ENCODE measurements at places on chromosomes 1 and 21. TPM values are rescaled to one million over a fixed set of nuclear protein-coding genes. Genes with fewer than 3 reads are reported as not detected.

DNA sequence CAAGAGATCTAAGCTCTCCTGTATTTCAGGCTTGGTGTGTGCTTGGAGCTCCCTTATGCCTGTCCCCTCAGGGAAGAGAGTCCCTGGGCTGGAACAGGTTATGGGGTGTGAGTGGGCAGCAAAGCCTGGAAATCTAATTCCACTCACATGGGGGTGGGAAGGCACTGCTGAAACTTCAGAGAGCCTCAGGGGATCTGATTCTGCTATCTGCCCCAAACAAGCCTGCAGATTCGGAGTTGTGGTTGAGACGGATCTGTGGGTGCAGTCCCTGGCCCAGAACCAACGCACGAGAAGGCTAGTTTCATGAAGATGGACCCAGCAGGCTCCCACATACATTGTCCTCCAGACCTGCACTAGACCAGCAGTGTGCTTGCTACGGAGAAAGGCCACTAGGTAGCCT lies 2.9 kb downstream of the BLACAT1 start:
- DNase-seq, result no peak

DNA sequence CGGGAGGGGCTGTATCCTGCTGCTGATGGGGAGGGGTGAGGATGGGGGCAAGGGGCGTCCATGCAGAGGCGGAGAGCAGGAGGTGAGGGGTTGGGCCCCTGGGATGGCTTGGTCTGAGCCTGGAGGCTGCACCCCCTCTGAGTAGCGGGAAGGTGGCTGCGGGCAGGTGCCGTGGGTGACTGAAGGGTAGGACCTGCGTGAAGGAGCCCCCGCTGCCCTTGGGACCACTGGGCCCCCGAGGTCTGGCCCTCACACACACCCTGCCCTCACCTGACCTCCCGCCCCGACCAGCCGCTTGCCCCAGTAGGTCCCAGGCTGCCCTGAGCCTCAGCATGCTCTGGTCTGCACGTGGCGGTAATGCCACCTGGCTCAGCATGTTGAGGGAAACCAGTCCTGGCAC lies 12.8 kb upstream of the SKI start:
- no peak for DNase-seq

Gene C8A
- not detected for polyA plus RNA-seq

GRCh38 chr1:42737986-42738677 lies 1.9 kb downstream of the CLDN19 start:
- no peak for DNase-seq

Gene EFNA1
- 1.1 TPM for polyA plus RNA-seq

Gene ZNF593OS
- not detected for polyA plus RNA-seq

Gene LCE6A
- not detected for polyA plus RNA-seq

Data from BJ (cell line).